ENCODE measurements at places on chromosomes 2 and 18.
A peak's percentile ranks its signal among the peaks of the same experiment; 100 is the strongest.

- no peak for DNase-seq
Observed at GRCh38 chr2:173989884-173990215, 24.7 kb upstream of the SP3 start.

- peak; percentile 63 for DNase-seq
Observed at GRCh38 chr2:39851651-39852110, 72.6 kb upstream of the THUMPD2 start.

- peak; percentile 83 for DNase-seq
Observed at GRCh38 chr18:59249199-59249774, 24.0 kb downstream of the RAX start.

GRCh38 chr2:239596253-239596652, 195.4 kb upstream of the HDAC4 start:
- no peak for DNase-seq

DNA sequence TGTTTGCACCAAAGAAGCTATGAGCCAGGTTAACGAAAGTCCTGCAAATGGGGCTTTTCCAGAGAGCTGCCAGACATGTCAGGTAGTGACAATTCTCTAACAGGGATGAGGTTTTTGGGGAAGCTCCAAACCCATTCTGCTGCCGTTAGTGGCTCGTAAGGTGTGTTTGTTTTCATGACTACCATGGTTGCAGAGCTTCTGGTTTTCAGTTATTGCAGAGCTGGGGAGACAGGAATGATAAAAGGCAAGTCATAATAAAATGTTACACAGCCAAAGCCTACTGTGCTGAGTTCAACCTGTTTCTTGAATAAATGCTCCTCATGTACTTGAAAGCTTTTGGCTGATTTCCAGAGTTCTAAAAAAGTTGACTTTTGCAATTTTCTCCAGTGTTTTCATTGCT, 209.2 kb upstream of the STK17B start:
- DNase-seq = no peak

DNA sequence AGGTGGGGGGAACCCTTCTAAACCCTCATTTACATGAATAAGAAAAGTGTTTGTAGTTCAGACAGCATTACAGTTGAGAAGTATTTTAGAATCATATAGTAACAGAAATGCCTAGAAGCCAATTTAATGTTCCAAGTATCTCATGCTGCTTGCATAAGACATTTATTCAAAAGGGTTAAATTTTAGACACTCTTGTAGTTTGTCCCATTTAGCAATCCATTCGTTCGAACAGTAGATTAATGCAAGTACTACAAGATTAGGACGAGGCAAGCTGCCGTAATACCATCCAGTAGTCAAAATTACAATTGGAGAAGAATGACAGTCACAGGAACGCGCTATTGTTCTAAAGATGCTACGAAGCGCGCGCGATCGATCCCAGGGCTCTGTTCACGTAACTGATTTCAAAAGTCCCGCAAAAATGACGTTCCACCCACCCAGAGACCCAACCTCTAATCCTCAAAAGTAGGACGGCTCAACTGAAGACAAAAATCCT, 1.2 kb downstream of the TMEM237 start:
- no peak for DNase-seq

DNA sequence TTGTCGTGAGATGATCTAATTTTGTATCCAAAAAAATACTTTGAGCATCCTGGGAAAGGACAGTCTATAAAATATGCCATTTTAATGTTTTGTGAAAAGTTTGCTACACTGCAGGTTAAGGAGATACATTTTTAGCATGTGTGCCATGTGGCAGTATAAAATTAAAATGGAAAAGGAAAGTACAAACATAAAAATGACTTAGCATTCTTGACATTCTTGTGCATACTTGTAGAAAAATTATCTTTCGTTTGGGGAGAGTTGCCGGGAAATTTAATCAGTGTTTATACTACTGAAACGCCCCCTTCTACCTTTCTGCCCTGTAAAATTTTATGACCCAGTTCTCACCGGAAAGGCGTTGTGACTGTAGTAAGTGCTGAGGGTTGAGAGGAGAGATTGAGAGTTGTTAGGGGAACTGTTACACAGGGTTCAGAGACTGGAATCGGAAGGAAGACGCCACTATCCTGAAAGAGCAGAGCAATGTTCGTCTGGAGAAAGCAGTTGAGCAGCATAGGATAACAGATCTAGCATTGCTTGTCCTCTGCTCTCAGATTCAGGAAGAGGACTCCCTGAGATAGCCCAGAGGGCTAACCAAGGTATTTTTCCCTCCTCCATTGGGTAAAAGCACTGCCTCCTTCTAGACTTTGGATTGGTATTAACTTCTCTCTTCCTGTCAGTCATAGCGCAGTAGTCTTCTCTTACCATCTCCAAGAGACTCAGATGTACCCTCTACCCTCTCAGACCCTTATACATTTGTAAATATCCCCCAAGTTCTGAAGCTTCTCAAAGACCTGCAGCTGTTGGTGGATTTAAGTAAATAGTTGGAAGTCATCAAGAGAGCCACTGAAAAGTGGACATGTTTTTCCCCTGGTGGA, 2.7 kb downstream of the CDH20 start:
- DNase-seq = no peak

GRCh38 chr2:127011796-127012195, 95.2 kb downstream of the BIN1 start:
- DNase-seq = no peak
